T-helper 17 cell (primary cell): ENCODE measurements at places on chromosomes 2 and 18.

DNA sequence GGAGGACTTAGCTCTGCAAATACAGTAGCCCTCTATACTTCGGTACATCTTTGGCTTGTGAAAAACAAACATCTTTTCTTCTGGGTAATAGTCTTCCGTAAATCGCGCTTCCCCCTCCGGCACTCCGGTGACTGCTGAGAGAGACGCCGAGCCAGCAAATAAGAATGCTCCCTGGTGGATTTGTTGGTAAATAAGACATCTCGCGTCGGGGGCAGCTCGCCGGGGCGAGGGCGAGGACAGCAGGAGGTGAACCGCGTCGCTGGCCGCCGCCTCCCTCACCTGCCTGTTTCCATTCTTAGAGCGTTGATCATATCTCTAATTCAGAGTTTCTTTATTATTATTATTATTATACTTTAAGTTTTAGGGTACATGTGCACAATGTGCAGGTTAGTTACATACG is 117.6 kb downstream of the PMAIP1 start:
- DNase-seq = no peak

- DNase-seq = no peak
Observed at GRCh38 chr2:122858075-122858702, 1102.7 kb downstream of the TSN start.

- DNase-seq = no peak
Observed at GRCh38 chr18:31325051-31325450, 7.1 kb downstream of the DSG1 start.

GRCh38 chr2:114405247-114406116 is 37.0 kb upstream of the DPP10 start:
- DNase-seq = no peak

DNA sequence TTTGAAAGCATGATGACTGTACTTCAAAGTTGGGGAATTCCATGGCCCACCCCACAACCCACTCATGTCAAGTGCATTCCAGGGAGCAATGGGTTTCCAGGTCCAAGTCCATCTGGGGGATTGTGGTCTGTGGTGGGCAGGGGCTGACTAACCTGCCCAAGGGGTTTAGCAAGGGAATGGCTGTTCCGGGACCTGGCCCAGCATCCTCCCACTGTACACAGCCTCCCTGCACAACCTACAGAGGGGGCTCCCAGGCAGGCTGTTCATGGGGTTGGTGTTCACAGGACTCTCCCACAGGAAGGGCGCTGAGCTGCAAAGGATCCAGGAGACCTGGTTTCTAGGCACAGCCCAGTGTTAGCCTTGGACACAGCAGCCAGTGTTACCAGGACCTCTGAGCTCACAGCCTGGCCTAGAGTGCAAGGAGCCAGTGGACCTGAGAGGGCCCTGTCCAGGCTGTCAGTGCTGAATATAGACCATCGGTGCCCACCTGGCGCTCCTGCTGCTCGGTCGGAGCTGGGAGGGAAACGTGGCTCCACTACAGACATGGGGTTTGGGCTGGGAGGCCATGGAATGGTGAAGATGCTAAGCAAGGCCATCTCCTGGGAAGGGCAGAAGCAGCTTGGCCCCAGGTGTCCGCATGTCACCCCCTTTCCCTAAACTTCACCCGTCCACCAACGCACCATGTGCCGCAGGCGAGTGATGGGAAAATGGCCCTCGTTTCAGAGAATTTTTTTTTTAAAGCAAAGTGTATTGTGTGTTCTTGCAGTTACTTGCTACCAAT is 317.2 kb downstream of the GBX2 start:
- no peak for DNase-seq

DNA sequence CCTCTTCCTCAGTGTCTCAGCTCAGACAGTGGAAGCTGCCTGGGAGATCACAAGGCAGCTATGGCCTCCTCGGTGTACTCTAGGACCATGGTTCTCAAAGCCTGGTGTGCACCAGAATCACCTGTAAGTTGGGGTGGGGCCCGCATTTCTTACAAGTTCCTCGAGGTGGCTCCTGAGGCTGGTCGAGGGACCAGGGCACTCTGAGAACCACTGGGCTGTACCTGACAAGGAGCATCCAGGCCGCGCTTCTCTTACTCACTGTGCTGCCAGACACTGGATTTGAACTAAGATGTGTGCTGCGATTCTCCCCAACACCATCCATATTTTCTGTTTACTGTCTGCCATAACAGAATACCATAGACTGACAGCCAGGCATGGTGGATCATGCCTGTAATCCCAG is 59.5 kb downstream of the DIPK1C start:
- DNase-seq = no peak

DNA sequence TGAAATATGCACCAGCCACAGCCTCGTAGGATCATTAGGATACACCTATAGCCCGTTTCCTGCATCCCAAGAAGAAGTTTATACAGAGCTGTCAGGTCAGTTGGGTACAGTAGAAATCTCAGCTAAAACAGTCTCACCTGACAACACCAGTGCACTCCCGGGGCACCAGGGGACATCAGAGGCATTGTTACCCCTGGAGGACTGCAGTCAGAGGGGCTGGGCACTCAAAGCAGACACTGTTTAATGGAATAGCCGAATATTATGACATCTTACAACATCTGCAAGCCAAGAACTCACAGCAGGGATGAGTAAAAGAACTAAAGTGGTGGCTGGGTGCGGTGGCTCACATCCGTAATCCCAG is 93.0 kb upstream of the ID2 start:
- DNase-seq = no peak

GRCh38 chr18:808086-808485 is 4.0 kb downstream of the YES1 start:
- no peak for DNase-seq

DNA sequence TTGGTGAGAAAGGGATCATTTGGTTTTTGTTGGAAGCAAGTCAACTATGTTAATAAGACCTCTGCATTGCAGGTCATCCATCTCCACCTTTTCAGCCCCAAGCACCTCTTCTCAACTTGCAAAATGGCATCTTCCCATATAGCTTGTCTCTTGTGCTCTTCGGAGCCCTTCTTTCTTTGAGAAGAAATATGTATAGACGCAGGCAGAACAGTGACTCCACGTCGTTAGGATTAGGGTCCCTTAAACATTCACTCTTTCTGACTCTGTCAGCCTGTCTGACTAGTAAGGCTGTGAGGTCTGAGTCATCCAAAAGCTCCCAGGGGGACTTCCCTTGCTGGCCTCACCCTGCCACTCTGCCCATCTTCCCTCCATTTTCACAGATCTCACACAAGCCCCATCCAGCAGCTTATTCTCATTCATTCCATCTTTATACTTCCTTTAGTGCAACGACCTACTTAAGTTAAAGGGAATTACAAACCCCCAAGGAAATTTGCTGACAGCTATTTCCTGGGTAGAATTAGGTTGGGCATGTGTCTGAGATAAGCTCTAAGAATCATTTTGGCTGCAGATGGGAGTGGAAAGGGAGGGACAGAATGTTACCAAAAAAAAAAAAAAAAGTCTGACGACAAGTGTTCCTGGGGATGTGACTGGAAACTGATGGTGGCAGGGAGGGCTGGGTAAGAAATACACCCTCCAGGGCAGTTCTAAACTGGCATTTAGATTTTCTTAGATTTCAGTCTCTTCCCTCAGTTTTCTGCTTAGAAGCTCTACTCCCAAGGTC is 37.7 kb upstream of the MEX3C start:
- DNase-seq = no peak
